ENCODE measurements at places on chromosomes 6 and 20.

GRCh38 chr20:38446441-38447209 lies 11.5 kb upstream of the SNHG17 start:
- DNase-seq = peak; percentile 97

GRCh38 chr6:155880900-155881299 lies 425.3 kb upstream of the NOX3 start:
- DNase-seq = peak; percentile 8

GRCh38 chr6:134080171-134080795 lies 27.9 kb upstream of the SLC2A12 start:
- no peak for DNase-seq

GRCh38 chr6:11931296-11932035 lies 80.6 kb upstream of the HIVEP1 start:
- no peak for DNase-seq
